ENCODE measurements at places on chromosomes 11 and 22.
A peak's percentile ranks its signal among the peaks of the same experiment; 100 is the strongest.

- DNase-seq: no peak
Measured at GRCh38 chr11:72614381-72614780, 59.8 kb downstream of the PDE2A start.

DNA sequence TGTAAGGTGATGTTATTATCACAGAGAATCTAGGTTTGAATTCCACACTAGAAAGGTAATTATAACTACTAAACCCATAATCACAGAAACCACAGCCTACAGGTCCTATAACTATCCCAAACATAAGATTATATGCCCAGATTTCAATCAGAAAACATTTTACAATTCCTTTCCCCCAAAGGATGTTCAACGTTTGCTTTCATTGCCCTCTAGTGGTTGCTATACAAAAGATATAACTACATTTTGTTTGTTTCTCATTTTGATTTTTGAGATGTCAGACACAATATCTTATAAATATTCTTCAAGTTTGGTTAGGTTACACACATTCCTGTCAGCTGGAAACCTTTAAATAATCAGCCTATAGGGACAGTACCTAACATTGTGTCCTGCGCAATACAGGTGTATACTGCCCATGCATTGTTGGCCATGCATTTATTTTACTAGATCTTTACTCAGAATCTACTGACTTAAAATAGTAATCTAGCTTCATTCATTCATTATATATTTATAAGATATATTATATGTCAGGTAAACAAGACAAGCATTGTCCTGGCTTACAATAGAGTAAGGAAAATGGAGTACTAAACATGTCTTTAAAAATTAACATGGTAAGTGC, 530.5 kb upstream of the CCDC90B start:
- DNase-seq: no peak

- no peak for DNase-seq
Measured at GRCh38 chr11:93537767-93538261, 5.4 kb downstream of the SMCO4 start.

DNA sequence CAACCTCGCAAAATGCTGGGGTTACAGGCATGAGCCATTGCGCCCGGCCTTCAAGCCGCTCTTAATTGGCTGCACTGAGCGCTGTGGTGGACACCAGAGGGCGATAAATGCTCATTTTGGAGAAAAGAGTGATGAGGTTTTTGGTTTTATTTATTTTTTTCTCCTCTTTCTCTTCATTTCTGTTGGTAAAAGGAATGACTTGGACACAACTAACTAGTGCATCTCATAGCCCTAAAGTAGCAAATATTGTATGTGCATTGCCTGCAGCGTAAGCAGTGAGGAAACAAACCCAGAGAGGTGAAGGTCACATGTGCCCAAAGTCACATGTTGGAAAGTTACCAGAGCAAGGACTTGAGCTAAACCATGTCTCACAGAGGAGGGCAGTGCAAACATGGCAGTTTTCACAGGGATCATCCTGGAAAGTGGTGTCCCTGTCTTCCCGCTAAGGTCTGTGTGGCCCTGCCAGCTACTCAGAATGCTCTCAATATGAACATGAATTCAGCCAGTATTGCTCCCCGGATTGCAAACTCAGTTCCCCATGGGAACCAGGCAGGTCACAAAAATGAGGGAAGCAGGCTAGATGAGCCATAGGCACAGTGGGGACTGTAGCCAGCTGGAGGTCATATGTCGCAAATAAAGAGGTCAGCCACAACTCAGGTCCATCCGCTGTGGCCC, 8.6 kb upstream of the CD82 start:
- no peak for DNase-seq

DNA sequence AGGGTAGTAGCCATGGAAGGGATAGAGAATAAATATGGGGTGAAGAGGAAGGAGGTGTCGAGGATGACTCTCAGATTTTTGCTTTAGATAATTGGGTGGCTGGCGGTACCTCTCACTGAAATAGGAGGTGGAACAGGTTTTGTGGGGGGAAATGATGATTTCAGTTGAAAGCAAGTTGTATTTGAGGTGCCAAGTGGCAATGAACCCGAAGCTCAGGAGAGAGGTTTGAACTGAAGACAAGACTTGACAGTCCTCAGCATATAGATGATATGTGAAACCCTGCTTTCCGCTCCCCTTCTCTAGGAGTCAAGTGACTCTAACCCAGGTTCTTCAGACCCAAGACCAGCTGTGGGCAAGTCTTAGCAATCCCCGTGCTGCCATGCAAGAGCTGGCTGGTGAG, 33.7 kb downstream of the RRP8 start:
- no peak for DNase-seq

- DNase-seq: no peak
Measured at GRCh38 chr11:894575-895201, 15.9 kb downstream of the CHID1 start.

GRCh38 chr11:7488681-7489080, 3.4 kb downstream of the OLFML1 start:
- no peak for DNase-seq

DNA sequence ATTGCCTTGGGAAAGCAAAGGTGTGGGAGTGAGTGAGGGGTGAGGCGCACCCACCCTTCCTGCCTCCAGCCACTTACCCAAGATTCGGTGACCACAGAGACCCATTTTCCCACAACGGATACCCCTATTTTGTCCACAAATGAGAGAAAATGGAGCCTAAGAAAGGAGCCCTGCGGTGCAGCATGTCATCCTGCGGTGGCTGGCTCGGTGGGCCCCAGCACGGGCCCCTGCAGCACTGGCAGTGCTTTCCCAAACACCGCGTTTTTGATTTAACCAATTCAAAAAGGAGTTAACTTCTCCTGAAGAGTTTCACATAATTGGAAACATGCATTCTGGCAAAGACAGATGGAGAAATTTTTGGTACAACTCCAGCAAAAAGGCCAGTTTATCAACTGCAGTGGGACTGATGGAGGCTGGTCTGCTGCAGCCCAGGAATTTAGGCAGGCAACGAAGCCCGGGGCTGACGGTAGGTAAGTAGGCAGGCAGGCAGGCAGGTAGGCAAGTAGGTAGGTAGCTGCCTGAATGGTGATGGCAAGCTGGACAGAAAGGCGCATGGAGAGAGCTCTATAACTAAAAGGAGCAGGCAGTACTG, 84.2 kb downstream of the FDX1 start:
- no peak for DNase-seq

DNA sequence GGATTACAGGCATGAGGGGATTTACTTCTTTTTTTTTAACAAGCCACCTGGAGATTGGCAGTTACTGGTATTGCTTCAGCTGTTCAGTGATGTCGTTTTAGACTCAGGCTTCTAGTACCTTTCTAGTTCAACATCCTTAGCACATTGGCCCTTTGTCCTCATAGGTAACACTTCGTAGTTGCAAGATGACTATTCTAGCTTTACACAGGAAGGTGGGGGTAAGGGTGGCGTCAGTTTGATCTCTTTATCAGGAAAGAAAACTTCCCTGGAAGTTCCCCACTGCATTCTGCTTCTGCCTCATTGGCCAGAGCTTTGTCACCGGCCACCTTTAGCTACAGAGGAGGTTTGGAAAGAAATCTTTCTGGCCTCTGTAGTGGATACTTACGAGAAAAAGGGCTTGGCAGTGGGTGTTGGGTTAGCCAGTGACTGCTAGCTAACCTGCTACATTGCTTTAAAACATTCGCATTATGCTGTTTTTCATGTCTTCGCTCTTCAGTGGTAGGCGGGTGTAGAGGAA, 40.7 kb downstream of the SFI1 start:
- no peak for DNase-seq

DNA sequence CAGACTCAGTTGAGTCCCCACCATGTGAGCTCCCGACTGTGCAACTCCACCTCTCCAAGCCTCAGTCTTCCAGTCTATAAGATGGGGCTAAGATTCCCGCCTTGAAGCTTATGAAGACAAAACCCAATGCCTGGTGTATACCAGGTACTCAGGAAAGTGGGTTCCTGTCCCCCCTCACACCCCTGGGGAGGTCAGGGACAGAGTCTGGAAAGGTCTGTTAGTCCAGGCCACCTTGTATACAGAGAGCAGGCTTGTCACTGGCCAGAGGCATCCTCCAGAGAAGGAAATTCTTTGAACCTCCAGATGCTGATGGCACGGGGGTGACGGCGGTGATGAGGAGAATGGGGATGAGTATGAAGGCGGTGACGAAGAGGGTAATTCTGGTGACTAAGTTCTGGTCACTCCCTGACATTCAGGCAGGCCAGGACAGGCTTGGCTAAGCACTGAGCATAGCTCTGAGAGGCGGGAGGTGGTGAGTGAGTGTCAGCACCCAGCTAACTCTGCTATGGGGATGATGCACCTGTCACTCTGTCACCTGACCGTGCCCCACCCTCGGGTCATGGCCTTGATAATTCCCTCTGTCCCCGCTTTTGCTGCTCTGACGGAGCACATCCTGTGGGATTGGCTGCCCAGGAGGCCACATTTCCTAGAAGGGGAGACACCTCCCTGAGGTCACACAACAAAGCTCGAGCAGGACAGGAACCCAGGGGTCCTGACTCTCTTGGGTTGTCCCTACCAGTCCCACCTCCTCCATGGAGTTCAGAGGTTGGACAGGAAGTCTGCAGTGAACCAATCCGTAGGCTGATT, 30.9 kb upstream of the CSNK1E start:
- DNase-seq: no peak

DNA sequence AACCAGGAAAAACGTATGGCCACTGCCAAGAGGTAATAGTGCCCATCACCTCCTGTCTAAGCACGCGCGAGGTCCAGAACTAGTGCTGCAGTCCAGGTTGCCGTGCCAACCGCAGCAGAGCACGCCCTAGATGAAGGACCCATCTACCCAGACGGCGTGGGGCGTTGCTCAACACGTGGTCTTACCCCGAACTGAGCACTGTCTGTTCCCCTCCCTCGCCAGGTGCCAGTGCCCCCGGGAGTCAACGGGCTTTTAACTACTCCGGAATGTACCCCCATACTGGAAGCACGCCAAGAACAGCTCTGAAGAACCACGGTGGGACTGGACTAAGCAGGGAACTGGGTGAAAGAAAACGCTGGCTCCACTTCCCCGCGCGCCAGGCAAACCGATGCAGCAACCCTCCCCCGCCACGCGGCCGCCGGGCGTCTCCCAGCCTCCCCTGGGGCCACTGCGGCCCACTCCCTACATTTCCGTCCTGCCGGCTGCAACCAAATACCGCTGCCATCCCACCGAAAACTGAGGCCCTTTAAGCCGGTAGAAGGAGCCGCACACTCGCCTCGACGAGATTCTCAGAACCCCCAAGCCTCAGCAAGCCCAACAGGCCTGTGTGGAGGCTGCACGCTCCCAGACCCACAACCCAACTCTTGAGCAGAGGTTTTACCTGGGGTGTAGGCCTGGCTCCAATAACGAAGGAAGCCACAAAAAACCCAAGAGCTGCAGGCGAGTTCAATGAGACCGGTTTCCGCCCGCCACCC, at the start of gene HSPA8:
Gene HSPA8 (minus strand): TSS at position 734 of the 755 bp plus-strand sequence. CDS start 812 bp downstream, outside the sequence.
- peak; percentile 31 for DNase-seq

DNA sequence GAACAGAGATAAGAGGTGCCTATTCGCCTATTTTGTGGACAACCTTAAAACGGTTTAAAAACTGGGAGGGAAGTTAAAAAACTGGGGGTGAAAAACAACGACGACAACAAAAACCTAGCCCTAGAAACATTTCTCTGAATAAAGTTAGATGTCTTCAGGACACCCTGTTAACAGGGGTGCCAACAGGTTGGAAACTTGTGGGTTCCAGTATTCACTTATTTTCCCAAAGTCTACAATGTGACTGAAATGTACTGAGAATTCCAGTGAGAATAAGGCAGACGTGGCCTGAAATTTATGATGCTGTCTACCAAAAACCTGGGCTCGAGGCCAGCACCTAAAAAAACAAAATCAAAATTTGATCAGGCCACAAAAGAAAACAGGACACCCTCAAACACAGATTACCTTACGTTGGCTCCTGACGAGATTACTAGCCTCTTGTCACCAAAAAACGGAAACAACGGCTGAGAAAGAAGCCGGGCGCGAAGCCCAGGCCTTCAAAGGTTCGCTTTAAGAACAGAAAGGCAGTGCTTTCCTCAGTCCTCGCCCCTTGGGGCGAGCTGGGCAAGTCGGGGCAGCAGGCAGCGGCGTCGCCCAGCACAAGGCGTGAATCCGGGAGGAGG, 906 bp downstream of the CCDC90B start:
- DNase-seq: no peak

GRCh38 chr11:59247531-59248227, 35.0 kb upstream of the MPEG1 start:
- DNase-seq: no peak

DNA sequence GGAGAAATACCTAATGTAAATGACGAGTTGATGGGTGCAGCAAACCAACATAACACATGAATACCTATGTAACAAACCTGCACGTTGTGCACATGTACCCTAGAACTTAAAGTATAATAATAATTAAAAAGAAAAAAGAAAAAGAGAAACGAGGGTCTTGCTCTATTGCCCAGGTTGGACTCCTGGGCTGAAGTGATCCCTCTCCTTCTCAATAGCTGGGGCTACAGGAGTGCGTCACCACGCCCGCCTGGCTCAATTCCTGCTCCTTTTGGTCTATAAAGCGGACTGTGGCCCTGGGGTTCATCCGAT, 521 bp upstream of the PTS start:
- peak; percentile 2 for DNase-seq

GRCh38 chr22:38724926-38725571, 19.3 kb downstream of the GTPBP1 start:
- DNase-seq: no peak

Data from activated CD8-positive, alpha-beta memory T cell treated with anti-CD3 and anti-CD28 coated beads for 1 hour (primary cell).